ENCODE measurements at places on chromosomes 4 and X. TPM values are rescaled to one million over a fixed set of nuclear protein-coding genes. Genes with fewer than 3 reads are reported as not detected.

MAOA gene
- 22.9 TPM for polyA plus RNA-seq

COQ2 gene
- 9.1 TPM for polyA plus RNA-seq

EFHC2 gene
- polyA plus RNA-seq, result 1.1 TPM

MAMLD1 gene
- polyA plus RNA-seq, result 1.1 TPM

XAGE1B gene
- not detected for polyA plus RNA-seq

BEX5 gene
- polyA plus RNA-seq, result 1.0 TPM

AKAP4 gene
- polyA plus RNA-seq, result not detected

RAB41 gene
- not detected for polyA plus RNA-seq

NUDT11 gene
- 0.49 TPM for polyA plus RNA-seq

KLHL4 gene
- polyA plus RNA-seq, result 0.05 TPM

TRO gene
- 6.0 TPM for polyA plus RNA-seq

XK gene
- polyA plus RNA-seq, result 0.61 TPM
